Stimulated activated CD8-positive, alpha-beta memory T cell treated with anti-CD3 and anti-CD28 coated beads, Interleukin-15, amount 100 ng/mL, for 4 hours (primary cell): ENCODE measurements at places on chromosomes 12 and 14.

- no peak for DNase-seq
These were observed 1.2 kb downstream of the VWF start for GRCh38 chr12:6123258-6123657.

- DNase-seq, result no peak
These were observed 27.0 kb downstream of the SMUG1 start for GRCh38 chr12:54161481-54162437.

DNA sequence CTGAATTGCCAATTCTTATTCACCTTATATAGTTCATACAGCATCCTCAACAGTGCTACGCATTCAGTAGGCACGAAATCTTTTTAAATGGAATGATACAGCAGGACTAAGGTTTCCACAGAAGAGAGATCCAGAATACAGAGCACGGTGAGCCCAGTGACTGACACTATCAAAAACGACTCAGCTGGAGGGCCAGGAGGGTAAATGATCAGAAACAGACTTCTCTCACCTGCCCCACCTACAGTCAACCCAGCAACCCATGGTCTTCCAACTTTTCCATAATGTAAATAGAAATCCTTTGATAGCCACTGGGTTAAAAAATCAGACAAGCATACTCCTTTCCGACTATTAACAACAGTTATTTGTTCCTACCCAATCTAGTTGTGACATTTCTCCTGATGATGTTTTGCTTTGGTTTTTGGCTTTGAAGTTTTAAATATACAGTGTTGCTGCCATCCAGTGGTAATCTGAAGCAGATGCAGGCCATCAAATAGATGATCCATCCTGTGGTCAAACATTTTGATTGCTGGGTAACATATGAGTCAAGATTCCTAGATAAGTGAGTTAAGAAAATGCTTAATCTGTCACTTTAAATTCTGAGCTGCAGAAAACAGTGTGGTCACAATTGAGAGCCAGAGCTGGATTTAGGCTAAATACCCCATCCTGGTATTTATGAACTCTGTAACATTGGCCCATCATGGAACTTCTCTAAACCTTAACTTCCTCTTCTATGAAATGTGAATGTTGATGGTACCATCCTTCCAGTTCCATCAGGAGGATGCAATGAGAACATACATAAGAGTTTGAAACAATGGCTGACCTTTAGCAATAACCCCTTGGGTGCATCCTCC, 42.0 kb downstream of the GPHB5 start:
- DNase-seq, result no peak

- no peak for DNase-seq
These were observed 19.3 kb downstream of the RFX4 start for GRCh38 chr12:106602076-106602475.

- no peak for DNase-seq
These were observed 50.6 kb downstream of the LRCOL1 start for GRCh38 chr12:132559652-132560363.

DNA sequence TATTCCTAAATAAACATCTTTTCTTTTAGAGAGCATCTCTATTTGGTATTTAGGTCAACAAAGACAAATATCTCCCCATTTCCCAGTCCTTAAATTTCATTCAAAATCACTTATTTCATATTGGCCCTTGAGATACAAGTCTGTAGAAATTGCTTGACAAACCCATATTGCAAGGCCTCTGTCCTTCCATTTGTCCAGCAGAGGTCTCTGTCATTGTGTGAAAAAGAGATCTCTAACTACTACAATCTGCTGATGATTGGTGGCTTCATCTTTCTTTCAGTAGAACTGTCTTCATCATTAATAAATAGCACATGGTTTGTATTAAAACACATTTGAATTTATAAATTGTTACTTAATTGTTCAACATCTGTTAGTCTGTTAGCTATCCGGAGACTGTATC, 252.6 kb downstream of the ACSS3 start:
- no peak for DNase-seq

DNA sequence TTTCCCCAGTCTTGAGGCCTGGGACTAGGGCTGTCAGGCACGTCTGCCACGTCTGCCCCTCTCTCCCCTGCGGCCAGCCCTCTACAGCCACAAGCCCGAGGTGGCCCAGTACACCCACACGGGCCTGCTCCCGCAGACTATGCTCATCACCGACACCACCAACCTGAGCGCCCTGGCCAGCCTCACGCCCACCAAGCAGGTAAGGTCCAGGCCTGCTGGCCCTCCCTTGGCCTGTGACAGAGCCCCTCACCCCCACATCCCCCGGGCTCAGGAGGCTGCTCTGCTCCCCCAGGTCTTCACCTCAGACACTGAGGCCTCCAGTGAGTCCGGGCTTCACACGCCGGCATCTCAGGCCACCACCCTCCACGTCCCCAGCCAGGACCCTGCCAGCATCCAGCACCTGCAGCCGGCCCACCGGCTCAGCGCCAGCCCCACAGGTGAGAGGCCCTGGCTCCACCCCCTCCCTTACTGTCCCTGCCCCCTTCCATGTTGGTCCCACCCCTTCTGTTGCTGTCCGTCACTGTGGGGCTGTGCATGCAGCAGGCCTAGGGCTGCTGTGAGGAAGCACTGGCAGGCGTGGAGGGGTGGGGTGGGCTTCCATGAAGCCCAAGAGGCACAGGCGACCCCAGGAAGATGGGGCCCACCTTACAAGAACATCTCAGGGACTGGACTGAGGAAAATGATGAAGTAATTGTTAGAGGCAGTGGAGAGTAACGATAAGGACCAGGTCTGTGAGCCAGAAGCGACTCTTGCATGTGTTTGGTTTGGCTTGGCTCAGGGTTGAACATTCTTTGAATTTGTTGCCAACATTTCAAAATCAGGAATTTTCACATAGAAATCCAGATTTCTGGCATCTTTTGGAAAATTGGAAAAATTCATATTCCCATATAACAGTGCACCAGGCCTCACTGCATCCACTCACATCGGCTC, 16.8 kb downstream of the C12orf43 start:
- no peak for DNase-seq

DNA sequence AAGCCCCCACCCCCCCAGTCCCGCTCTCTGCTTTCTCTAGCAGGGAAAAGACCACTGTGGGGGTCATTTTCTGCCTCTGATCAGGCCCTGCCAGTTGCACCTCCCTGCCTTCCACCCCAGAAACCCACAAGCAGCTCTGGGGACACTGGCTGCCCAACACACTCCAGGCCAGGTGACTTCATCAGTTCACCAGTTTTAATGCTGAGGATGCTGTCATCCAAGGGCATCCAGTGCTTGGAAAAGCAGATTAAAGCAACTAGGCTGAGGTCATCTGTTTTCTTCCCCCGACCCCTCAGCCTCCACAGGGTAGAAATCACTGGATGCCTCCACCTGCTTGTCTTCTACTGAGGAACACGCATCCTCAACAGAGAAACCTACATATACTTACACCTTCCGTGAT, 282.4 kb downstream of the DPF3 start:
- no peak for DNase-seq

- DNase-seq, result no peak
These were observed 97.9 kb downstream of the RFLNA start for GRCh38 chr12:124392667-124393413.

DNA sequence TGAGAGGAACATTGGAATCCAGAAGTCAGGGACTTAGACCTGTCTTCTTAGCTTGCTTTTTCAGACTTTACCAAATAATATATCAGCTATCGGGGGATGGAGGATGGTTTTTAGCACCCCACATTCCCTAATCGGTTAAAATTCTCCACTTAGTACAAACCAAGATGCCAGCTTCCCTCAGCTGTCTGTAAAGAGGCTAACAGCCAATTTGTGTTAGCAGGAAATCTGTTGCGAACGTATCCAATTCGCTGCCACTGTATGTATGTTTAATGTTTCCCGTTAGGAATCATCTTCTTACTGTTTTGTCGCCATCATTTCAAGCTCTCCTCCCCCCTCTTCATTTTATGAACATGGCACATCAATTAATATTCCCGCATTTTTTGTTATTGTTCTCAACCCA, 289.0 kb downstream of the BCL11B start:
- DNase-seq, result no peak

DNA sequence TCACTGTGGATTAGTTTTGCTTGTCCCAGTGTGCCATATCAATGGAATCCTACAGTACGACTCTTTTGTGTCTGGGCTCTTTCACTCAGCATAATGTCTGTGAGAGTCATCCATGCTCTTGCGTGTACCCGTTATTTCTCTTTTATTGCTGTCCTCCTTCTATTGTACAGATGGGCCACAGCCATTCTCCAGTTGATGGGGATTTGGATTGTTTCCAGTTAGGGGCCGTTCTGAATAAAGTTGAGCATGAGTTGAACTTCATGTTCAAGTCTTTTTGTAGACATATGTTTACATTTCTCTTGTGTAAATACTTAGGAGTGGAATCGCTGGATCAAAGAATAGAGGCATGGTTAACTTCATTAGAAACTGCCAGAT, 38.3 kb downstream of the MYO1H start:
- DNase-seq, result no peak

- DNase-seq, result no peak
These were observed 269.5 kb downstream of the ACSS3 start for GRCh38 chr12:81347404-81347803.

GRCh38 chr12:115873451-115874082, 403.9 kb downstream of the MED13L start:
- DNase-seq, result no peak

GRCh38 chr12:114678718-114679117, 5.3 kb downstream of the TBX3 start:
- no peak for DNase-seq

- no peak for DNase-seq
These were observed 42.4 kb downstream of the LRRC74A start for GRCh38 chr14:76868454-76869170.

- DNase-seq, result no peak
These were observed at the start of gene KRT5 for GRCh38 chr12:52519826-52520662. TSS of gene KRT5 (minus strand) at chr12:52520394. CDS start at chr12:52520296, 98 bp downstream.
